ENCODE measurements at places on chromosomes 5 and 9.

DNA sequence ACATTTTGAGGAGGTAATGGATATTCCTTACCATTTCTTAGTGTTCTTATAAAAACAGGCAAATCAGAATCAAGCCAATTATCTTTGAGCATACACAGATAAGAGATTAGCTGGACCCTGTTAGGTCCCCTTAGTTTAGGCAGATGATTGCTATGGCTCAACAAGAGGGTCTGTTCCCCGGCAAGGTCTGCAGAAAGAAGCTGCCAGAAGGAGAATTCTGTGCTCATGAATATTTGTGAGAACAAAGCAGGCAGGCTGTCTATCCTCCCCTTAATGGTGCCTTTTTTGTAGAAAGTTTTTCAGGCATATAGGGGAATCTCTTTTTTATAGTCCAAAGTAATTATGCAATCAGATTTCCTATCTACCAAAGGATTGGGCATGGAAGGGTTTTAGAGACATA, 27.5 kb downstream of the CAVIN4 start:
- no peak for DNase-seq

DNA sequence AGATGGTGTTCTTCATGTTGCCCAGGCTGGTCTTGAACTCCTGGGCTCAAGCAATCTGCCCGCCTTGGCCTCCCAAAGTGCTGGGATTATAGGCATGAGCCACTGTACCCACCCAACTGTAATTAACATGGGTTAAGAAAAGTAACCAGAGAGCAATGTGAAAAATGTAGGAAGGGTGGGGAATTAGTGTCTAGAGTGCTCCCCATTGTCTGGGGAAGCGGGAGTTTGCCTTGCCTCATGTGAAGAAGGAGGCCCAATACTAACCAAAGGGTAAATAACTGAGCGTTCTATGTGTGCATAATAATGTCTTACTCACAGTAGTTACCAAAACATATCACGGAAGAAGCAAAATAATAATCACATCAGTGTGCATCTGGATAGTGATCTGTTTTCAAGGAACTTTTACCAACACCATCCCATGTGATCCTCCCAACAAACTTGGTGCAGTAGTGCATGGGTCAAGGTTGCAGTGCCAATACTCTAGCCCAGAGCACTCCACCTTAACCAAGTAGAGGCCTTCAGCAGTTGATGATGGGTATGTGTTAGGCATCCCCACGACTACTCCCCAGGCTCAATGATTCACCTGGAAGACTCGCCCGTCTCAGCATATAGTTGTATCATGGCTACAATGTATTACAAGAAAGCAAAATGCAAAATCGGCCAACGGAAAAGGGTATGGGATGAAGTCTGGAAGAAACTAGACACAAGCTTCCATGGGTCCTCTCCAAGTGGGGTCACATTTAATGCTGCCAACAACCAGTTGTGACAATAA, 26.2 kb downstream of the GNAQ start:
- no peak for DNase-seq

DNA sequence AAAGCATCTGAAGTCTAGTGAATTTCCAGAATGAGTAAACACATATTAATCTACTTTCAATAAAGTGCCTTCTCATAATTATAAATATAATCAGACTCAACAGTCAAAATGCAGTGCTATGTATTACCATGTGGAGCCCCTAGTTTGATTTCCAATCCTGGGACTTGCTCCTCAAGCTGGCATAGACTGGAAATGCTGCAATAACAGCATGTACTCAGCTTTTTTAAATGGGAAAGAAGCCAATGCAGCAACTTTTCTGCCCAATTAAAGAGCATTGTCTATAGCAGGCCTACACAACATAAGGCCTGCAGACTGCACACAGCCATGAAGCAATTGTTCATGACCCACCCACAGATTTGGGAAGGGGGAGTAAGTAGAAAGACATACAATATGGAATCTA, 103.2 kb downstream of the NR2F1-AS1 start:
- no peak for DNase-seq

GRCh38 chr5:168529374-168530234, 499 bp downstream of the FBLL1 start:
- DNase-seq = no peak

GRCh38 chr5:175671013-175671412, 13.1 kb downstream of the HRH2 start:
- DNase-seq = no peak

DNA sequence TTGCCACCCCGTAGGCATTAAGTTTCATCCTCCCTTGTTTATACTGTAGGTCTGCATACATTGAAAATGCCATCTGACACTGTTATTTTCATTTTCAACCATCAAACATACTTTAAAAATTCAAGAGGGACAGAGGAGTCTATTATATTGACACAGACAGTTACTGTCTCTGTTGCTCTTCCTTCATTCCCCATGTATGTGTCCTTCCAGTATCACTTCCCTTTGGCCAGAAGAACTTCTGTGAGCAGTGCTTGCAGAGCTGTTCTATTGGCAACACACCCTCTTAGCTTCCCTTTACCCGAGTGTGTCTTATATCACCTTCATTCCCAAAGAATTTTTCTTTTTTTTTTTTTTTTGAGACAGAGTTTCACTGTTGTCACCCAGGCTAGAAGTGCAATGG, 42.8 kb downstream of the RASGEF1C start:
- DNase-seq = no peak

DNA sequence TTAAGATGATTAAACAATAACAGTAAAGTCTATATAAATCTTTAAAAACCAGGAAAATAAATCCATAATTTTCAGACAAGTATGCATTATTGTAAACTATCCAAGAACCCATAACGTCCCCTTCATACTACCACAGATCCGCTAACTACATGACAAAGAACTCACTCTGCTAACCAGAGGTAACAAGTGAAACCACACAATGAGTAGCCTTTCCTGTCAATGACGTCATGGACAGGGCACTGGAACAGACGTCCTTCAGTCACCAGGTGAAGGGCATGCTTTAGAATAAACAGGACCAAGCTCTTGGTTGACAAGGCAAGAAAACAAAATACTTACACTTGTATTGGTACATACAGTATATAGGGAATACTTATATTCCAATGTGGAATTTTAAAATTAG, 45.2 kb downstream of the RNF130 start:
- no peak for DNase-seq

GRCh38 chr5:140609126-140609525, 23.8 kb downstream of the CD14 start:
- no peak for DNase-seq

- no peak for DNase-seq
Observed at GRCh38 chr5:51829691-51830090, 446.4 kb downstream of the ISL1 start.

DNA sequence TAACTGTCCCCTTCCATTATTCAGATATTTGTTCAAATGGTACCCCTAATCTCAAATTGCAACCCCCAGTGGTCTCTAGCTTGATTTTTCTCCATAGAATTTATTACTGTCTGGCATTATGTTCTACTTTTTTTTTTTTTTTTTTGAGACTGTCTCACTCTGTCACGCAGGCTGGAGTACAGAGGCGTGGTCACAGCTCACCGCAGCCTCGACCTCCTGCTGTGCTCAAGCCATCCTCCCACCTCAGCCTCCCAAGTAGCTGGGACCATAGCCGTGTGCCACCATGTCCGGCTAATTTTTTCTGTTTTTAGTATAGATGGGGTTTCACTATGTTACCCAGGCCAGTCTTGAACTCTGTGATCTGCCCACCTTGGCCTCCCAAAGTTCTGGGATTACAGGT, 2.0 kb upstream of the REEP5 start:
- DNase-seq = no peak

- DNase-seq = no peak
Observed at GRCh38 chr5:5270958-5271785, 131.0 kb downstream of the ADAMTS16 start.

DNA sequence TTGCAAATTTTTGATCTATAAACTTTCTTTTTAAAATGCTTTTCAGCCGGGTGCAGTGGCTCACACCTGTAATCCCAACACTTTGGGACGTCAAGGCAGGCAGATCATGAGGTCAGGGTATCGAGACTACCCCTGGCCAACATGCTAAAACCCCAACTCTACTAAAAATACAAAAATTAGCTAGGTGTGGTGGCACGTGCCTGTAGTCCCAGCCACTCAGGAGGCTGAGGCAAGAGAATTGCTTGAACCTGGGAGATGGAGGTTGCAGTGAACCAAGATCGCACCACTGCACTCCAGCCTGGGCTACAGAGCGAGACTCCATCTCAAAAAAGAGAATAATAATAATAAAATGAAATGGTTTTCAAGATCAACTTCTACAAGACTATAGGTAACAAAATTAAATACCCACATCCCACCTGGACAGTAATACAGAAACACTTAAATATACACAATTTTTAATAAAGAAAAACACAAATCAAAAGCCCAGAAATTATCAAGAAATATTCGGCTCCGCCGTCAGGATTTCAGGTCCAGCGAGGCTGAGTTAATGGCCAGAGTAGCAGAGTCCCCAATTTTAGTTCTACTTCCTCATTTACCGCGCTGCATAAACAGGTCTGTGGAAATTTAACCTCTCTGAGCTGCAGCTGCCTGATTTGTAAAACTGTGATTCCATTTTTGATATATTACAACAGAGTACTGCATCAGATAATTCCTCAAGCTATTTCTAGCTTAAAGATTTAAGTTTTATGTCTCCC, 4.0 kb downstream of the TUT7 start:
- no peak for DNase-seq

DNA sequence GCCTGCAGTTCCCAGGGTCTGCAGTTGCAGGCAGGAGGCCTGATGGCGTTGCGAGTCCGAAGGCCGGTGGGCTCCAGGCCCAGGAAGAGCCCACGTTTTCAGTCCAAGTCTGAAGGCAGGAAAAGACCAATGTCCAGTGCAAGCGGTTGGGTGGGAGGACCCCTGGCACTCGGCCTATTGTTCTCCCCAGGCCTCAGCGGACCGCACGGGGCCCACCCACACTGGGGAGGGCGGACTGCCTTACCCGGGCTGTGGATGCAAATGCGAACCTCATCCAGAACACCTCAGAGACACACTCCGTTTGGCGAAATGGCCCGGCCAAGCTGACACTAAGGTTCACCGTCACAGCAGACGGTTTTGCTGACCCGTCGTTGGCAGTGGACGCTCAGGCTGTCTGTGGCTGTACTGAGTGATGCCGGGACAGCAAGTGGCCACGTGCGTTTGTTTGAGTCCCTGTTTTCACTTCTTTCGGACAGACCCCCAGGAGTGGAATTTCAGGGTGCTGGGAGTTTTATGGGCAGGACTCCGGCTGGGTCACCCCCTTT, 10.2 kb upstream of the SEC16A start:
- no peak for DNase-seq

DNA sequence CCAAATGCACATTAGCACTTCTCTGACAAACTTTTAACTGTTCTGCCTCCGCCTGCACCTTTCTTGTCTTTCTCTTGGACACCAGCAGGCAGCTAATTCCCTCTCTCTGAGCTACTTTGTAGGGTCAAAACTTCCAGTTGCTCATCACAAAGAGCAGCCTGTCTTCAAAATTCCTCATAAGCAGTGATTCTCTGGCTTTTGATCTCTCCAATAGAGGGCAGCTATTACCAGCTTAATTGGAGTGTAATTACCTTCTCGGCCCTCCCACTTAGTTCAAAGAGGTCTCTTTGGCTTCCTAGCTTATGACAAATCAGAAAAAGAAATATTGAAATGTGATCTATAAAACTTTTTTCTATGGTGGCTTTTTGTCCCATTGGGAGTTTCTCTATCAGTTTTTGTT, 43.6 kb upstream of the RAD23B start:
- no peak for DNase-seq
